Hematopoietic multipotent progenitor cell treated with erythropoietin and hydrocortisone succinate and interleukin-3 and kit ligand, for 17 days (in vitro differentiated cells): ENCODE measurements at places on chromosomes 13 and 19.
A peak's percentile ranks its signal among the peaks of the same experiment; 100 is the strongest.

- DNase-seq, result no peak
These were observed 57.1 kb downstream of the KL start for GRCh38 chr13:33073338-33073737.

DNA sequence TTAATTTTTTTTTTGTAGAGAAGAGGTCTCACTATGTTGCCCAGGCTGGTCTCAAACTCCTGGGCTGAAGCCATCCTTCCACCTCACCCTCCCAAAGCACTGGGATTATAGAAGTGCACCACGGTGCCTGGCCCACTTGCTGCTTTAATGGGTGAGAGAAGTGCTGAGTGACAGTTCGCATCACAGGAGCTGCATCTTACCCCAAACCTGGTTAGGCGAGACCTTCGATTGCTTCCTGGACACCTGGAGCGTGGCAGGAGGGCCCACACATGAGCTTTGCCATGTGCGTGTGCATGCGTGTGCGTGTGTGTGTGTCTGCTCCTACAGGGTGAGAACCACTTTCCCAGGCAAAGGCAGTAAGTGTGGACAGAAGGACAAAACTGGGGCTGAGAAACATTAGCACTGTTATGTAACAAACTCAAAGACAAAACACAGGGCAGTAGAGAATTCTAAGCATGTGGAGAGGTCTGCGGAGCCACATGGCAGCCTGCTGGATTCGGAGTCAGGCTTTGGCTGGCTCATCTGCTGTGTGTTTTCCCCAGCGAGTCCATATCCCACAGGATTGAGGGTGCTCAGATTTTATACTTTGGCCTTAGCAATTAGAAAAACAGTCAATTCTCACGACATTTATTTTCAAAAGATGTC lies 11.7 kb upstream of the MTIF3 start:
- DNase-seq, result no peak

GRCh38 chr13:32443111-32443510 lies 15.2 kb upstream of the N4BP2L1 start:
- peak; percentile 41 for DNase-seq

DNA sequence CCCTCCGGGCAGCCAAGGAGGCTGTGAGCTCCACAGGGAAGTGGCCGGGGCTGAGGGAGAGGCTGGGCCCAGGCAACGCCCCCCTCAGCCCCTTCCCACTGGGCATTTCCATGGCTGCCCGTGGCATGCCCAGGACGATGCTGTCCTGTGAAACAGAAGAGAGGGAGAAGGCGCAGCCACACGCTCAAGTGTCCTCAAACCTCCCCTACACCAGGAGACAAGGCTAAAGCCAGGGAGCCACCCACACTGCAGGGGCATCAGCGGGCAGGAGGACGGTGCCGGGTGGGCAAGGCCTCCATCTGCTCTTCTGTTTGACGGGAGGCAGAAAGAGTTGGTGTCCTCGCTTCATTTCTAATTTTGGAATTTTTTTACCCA lies 14.2 kb upstream of the PROZ start:
- no peak for DNase-seq

GRCh38 chr13:27183561-27184147 lies 12.0 kb upstream of the USP12 start:
- no peak for DNase-seq

GRCh38 chr19:39737351-39737750 lies 478 bp downstream of the CLC start:
- DNase-seq, result no peak

DNA sequence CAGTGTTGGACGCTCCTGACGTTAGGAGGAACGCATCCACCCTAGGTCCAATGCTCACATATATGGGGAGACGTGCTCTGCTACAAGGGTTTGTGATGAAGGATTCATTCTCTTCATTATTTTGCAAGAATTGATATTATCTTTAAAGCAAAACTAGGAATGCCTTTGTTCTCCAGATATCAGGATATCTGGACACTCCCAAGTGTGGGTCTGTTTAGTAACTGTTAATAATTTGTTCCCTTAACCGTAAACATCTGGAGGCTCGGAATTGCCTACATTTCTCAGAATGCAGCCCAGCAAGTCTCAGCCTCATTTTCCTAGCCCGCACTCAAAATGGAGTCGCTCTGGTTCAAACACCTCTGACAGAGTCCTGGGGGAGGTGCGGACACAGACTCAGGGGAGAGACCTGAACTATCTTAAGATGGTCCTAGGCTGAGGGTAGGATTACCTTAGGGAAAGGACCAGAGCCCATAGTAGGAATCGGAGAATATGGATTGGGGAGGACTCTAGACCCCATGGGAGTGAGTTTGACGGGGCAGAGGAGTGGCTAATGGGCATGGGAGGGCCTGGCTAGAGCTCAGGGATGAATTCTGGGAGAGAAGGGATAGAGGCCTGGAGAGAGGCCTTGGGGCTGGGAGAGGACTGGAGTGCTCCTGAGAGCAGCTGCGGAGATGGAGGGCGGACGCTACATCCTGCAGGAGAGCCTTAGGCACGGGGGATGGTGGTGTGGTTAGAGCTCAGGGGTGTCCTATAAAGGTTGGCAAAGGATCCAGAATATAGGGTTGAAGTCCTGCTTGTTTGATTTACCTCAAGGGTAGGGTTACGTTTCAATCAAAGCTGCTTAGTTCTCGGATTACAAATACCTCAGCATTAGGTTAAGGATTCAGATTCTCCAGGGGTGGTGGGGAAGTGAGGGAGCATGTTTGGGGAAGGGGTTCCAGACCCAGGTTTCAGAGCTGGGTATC lies 43.2 kb downstream of the ZNF331 start:
- no peak for DNase-seq

DNA sequence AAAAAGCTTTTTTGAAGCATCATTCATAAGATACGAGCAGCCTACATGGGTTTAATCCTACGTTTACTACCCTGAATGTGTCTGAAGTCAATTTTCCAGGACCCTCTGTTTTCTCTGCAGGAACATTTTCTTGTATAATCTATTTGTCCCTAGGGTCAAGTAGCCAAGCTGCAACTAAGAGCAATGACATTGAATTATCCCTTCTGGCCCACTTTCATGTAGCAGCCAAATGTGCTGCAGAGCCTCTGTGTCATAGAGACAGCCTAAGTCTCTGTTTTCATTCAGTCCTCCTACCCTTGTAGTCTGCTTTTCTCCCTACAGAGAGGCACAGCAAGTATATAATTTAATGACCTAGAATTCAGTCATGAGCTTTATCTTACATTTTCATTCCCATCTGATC lies 82.1 kb downstream of the ZAR1L start:
- DNase-seq, result no peak

DNA sequence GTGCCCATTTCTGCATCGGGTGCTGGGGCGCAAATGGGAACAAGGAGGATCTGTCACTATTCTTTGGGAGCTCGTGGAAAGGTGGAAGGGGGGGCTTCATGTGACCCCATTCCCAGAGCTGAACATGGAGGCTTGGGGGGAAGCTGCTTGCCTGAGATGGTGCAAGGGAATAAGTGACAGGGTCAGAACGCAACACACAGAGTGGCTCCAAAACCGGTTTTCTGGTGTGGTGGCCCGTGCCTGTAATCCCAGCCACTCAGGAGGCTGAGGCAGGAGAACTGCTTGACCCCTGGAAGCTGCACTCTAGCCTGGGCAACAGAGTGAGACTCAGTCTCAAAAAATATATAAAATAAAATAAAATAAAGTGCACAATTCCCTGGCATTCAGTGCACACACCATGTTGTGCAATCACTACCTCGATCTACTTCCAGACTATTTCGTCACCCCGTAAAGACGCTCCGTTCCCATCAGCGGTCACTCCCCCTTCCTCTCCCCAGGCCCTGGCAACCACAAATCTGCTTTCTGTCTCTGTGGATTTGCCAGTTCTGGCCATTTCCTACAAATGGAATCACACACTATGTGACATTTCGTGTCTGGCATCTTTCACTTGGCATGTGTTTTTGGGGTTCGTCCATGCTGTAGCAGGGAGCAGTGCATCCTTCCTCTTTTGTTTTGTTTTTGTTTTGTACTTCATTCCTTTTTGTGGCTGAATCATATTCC lies 18.2 kb upstream of the COMP start:
- DNase-seq, result no peak

- DNase-seq, result no peak
These were observed 90.2 kb upstream of the RNF113B start for GRCh38 chr13:98267080-98267912.
